GF-D8 (cell line): ENCODE measurements at places on chromosomes 6 and 20.

DNA sequence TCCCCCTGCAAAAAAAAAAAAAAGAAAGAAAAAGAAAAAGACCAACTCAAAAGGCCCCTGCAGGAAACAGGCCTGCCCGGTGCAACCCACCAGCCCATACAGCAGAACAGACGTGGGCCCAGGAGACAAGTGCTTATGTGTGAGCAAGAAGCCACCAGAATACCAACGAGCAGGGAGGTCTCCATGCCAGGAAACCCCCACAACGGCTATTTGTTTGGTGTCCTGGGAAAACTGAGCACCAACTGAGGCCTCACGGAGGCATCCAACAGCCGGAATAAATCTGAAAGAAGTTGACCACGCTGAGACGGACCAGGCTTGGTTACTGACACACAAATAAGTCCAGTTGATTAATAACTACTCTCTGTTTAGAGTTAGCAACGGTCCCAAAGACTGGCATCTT is 29.7 kb downstream of the PTPRT start:
- DNase-seq, result no peak

DNA sequence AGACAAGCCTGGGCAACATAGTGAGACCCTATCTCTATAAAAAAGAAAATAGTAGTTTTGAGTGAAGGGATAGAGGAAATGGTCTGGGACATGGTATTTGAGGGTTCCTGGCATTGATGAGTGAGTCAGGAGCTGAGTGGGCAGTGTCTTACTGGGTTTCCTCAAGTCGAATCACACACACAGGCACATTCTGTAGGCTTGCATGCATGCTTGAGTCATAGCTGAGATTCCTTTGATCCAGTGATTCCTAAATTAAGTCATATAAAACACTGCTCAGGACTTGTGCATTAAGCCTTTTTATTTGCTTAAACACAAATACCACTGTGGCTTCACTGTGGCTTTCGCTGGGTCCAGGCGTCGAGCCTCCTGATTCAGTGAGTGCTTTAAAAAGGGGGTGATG is 71.8 kb upstream of the TMEM181 start:
- no peak for DNase-seq

DNA sequence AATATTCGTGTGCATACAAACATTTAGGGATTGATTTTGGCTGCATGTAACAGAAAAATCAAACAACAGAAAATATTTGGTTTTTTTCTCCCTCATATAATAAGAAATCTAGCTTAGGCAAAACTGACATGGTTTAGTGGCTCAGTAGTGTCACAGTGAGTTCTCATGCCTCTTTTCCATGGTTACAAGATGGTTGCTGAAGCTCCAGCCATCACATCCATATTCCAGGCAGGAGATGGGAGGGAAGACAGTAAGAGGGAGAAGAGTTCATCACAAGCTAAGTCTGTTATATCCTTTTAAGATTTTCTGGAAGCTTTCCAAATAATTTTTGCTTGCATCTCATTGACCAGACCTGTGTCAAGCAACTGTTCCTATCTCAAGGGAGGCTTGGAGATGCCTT is 267.2 kb upstream of the RNF24 start:
- DNase-seq, result no peak

- no peak for DNase-seq
Measured at GRCh38 chr20:10466855-10467254, 31.8 kb downstream of the SLX4IP start.

DNA sequence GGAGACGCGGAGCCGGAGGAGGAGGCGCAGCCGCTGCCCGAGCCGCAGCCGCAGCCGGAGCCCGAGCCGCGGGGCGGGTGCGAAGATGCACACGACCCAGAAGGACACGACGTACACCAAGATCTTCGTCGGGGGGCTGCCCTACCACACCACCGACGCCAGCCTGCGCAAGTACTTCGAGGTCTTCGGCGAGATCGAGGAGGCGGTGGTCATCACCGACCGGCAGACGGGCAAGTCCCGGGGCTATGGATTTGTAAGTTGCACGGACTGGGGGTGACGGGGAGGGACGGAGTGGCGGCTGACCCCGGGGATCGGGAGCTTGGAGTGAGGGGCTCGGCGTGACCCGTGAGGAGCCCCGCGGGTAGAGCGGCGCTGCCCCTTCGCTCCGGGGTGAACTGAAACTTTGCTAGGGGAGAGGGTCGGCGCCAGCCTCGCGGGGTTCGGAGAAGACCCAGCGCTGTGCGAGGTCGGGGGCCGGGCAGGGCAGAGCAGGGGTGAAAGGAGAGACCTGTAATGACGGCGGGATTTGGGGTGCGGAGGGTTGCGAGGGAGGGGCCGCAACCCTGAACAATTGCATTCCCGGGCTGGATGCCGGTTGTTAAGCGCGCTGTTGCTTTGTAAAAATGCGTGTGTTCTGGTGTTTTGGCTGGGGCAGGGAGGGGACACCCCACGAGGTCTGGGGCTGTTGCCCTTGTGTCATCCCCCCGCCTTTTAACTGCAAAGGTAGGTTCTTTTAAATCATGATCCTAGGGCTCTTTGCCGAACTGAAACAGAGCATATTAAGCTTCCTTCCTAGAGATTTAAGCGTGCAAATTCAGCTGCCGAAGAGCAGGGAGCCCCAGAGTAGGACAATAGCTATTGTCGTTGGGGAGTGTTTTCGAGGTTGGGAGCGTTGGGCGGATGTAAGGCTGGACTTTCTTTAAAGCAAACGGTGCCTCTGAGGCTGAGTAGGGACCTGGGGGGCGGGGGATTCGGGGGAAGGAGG is 628 bp downstream of the RBM24 start:
- DNase-seq, result no peak

DNA sequence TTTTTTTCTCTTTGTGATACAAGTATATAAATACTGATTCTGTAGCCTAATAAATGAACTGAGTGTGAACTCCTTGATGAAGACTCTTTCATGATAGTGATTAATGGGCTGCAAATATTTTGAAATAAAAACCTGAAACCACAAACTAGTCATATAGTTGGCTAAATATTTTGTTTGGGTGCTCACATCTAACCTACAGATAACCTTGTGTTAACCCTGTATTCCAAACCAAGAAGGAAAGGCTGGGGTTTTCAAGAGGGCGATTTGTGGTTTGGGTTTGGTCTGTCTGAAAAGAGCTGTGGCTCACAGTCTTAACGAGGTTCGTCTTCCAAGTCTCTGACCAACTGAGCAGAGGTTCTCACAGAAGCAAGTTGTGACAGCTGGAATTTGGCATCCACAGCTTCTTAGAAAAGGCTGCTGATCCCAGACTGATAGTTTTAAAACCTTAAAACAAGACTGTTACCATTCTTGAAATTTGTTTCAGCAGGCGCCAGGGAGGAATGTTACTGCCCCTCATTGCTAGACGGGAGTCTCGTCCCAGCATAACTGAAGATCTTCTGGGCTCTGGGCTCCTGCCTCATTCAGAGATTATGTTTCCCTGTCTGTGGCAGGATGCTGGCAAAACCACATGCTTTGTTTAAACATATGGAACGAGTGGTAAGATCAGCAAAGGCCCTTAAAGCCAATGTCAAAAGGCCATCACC is 736.4 kb upstream of the MARCKS start:
- DNase-seq, result no peak

GRCh38 chr6:140604786-140605185 is 1230.3 kb upstream of the CITED2 start:
- no peak for DNase-seq

DNA sequence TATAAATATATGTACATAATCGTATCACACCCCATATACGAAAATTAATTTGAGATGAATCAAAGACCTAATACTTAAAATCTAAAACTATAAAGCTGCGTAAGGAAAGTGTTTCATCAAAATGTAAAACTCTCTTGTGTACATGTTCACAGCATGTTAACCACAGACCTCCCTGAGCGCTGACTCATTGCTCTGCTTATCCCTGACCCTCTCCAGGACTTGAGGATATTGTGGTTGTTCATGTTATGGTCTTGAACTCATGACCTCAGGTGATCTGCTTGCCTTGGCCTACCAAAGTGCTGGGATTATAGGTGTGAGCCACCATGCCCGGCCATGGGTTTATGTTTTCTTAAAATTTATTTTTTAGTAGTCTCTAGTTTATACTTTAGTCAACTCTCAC is 14.2 kb downstream of the FAM83B start:
- DNase-seq, result no peak

- no peak for DNase-seq
Measured at GRCh38 chr20:20454850-20455627, 87.1 kb downstream of the INSM1 start.

DNA sequence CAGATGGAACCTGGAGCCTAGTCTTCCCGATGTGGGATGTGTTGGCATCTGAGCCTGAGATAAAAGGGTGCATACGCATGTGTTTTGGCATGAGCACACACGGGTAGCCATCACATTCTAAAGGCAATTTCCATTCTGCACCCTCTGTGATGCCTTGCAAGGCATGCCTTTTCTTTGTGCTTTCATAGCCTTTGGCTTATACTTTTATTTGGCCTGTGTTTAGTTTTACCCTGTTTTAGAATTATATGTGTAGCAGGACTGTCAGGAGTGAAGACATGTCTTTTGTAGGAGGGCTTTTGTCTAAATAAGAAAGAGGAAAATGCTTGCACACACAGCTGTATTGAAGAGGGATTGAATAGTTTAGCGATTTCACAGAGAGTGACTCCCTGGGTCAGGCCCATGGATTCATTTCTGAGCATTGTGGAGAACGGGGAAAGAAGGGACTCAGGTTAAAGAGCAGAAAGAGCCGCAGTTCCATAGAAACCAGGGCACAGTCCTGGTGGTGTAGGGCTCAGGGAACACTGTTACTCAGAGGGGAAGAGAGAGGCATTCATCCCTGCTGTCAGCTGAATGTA is 530.2 kb downstream of the DHX35 start:
- DNase-seq, result no peak

DNA sequence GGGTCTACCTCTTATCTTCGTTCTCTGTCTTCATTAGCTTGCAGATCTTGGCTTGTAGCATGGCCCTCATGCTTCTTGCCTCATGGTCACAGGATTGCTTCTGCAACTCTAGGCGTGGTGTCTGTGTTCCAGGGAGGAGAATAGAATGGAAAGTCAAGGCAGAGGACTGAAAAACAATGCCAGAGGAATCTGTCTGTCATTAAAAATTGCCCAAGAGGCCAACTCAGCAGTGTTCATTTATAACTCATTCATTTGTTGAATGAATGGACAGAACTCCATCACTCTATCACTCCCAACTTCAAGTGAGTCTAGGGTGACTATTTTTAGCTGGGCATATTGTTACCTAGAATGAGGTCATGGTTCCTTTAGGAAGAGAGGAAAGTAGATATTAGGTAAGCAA is 179.6 kb downstream of the UST start:
- DNase-seq, result no peak

- no peak for DNase-seq
Measured at GRCh38 chr6:37897818-37898515, 78.4 kb downstream of the ZFAND3 start.

- no peak for DNase-seq
Measured at GRCh38 chr6:167589615-167589940, 237.1 kb upstream of the AFDN start.

- no peak for DNase-seq
Measured at GRCh38 chr6:74578339-74578738, 627.5 kb downstream of the COL12A1 start.

DNA sequence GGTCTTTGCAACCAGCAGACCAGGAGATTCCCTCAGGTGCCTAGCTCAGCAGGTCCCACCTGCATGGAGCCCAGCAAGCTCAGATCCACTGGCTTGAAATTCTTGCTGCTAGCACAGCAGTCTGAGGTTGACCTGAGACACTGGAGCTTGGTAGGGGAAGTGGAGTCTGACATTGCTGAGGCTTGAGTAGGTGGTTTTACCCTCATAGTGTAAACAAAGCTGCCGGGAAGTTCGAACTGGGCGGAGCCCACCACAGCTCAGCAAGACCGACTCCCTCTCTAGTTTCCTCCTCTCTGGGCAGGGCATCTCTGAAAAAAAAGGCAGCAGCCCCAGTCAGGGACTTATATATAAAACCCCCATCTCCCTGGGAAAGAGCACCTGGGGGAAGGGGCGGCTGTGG is 34.3 kb downstream of the PRSS35 start:
- DNase-seq, result no peak

DNA sequence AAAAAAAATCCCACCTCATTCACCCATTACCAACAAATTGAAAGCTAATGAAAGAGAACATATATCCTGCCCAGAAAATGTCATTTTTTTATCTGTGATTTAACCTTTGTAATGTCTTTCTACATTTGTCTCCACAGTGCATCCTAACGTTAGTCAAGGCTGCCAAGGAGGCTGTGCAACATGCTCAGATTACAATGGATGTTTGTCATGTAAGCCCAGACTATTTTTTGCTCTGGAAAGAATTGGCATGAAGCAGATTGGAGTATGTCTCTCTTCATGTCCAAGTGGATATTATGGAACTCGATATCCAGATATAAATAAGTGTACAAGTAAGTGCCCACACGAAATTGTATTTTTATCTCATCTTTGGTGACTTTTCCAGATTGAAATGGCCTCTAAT is 30.0 kb downstream of the RSPO3 start:
- no peak for DNase-seq

DNA sequence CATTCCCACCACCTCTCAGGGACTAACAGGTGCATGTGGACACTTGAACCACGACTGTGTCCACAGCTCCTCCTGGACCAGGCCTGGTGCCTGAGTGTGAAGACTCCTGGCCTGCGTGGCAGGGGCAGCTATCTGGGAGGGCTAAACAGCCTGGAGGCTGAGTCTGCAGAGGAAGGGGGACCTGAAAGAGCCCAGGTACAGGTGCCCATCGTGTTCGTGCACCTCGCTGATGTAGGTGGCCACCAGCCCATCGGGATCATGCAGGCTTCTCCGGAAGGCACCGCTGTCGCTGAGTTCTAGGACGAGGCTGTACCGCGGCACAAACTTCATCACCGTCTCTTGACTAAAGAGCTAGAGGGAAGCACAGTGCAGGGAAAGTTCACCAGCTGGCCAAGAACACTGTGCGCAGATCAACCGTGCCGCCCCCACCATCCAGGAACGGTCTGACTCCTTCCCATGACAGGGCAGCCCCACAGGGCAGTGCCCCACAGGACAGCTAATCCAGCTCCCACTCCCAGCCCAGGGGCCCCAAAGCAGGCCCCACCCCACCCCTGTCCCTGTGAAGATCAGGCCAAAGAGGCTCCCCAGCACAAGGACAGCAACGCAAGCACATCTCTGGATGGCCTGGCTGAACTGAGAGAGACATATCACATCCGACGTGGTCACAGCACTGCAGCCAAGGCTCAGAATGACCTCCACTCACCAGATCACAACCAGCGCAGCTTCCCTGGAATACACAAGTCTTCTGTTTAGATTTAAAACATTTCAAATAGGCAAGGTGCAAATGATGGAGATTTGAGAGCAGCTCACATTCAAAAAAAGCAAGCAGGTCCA is 14.8 kb downstream of the CST7 start:
- DNase-seq, result no peak

DNA sequence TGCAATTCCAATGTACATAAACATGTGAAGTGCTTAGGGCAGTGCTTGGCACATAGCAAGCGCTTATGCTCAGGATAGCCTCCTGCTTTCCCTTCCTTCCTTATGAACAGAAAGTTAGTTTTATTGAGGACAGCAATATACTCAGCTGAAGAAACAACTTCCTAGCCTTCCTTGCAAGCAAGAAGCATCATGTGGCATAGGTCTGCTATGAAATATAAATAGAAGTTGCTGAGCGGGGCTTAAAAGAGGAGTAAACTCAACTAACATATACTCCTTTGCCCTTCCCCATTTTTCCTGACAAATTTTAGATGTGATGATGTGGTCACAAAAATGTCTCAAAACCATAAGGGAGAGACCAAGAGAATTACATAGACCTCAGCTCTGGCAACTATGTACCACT is 98.9 kb downstream of the KIF16B start:
- no peak for DNase-seq

GRCh38 chr6:42978487-42978838 is 518 bp downstream of the PEX6 start:
- DNase-seq, result no peak
